ENCODE measurements at places on chromosomes 11 and 22.
A peak's percentile ranks its signal among the peaks of the same experiment; 100 is the strongest.

- DNase-seq: no peak
Observed at GRCh38 chr11:31651822-31652221, 142.3 kb downstream of the ELP4 start.

- DNase-seq: no peak
Observed at GRCh38 chr11:71391796-71392195, 56.4 kb downstream of the DHCR7 start.

GRCh38 chr11:32087597-32087996, 3.3 kb upstream of the RCN1 start:
- no peak for DNase-seq

DNA sequence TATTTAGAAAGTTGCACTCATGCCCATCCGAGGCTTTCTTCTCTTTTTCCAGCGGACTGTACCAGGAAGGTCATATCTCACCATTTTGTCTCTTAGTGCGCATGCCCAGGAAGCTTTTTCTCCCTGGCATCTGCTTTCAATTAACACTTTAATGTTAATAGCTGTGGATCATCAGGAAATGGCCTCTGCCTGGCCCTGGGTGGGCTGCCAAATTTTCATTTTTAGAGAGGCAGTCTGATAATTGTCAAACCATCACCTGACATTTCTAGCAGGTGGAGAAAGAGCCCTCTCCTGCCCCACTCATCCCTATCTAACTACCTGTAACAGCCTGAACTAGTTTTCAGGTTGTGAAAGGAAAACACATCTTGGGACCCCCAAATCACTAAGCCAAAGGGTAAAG, 257.4 kb upstream of the LRRC4C start:
- no peak for DNase-seq

GRCh38 chr11:117673602-117674001, 123.4 kb downstream of the DSCAML1 start:
- no peak for DNase-seq

GRCh38 chr11:12784987-12785386, 110.8 kb downstream of the TEAD1 start:
- no peak for DNase-seq

DNA sequence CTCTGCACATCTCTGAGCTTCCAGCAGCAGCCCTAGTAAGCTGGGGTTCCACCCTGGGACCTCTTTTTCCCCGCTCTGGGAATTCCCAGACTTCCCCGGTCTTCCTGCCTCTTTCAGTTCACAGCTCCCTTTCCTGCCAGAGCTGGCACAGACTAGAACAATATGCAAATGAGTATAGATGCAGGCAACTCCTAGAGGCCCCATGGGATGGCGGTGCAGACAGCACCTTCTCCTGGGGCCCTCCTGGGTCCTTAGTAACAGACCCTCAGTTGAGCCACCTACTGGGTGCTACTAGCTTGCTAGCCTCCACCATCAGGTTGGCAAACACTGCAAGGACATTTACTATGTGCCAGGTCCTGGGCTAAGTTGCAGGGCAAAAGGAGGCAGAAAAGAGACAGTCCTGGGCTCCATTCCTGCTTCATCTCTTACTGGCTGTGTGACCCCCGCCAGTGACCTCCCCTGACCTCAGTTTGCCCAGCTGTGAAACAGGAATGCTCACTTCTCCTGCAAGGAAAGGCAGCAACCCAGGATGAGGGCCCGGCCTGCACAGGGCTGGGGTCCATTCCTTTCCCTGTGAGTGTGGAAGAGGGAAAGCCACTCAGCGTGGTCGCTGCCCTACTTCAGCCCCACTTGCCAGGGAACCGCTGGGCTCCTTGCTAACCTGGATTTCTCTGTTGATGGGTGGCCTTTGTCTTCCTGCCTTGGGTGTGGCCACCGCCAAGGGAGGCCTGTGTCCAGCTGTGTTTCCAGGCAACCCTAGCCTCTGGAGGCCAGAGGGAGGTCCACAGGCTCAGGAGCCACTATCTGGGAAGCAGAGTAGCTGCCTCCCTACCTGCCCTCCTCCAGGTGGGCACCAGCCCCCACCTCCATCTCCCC, 7.3 kb downstream of the RELT start:
- no peak for DNase-seq

DNA sequence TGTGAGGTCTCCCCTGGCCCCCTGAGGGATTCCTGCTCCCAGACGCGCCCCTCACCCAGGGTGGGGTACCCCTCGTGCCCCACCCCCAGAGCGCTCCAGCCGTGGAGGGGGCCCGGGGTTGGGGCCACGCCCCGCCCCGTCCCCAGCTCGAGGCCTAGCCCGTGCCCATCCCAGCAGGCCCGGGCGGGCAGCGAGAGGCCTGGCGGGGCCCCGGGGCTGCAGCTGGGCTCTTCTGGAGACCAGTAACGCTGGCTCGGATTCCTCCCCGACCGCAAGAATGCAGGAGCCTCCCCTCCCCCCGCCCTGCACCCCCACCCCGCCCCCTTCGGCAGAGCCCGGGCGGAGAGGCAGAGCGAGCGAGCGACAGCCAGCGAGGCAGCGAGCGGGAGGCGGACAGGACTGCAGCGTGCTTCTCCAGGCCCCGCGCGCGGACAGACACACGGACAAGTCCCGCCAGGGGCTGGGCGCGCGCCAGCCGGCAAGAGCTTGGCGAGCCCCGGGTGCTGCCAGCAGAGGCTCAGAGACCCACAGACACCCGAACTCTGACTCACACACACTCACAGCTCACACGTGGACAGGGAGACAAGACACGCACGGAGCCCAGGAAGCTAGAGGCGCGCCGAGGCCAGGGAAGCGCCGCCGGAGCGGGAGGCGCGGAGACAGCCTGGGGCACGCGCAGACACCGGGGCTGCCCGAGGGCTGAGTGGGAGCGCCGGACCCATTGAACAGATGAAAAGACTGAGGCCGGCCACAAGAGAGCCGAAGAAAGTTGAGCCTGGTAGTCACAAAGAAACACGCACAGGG, 15.2 kb downstream of the BCL9L start:
- no peak for DNase-seq

- no peak for DNase-seq
Observed at GRCh38 chr22:45019861-45020655, 10.3 kb upstream of the PHF21B start.

- DNase-seq: no peak
Observed at GRCh38 chr11:6686006-6686405, 2.9 kb upstream of the MRPL17 start.

DNA sequence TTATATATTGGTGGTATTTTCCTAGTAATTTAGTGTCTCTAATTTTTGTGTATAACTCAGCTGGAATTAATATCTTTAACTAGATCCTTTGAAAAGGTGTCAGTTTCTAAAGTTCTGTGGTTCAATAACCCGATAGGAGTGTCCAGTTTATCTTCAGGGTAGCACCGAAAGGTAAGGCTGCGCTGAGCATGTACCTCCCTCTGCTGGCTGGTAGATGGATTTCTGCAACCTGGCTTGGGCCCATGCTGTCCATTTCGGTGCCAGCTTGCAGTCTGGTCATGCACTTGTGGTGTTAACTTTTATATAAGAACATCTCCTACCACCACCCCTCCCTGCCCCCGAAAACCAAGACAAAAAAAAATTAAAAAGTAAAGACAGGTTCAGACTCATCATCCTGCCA, 24.7 kb downstream of the EXT2 start:
- no peak for DNase-seq

GRCh38 chr11:116502641-116503061, 270.1 kb downstream of the BUD13 start:
- DNase-seq: no peak

DNA sequence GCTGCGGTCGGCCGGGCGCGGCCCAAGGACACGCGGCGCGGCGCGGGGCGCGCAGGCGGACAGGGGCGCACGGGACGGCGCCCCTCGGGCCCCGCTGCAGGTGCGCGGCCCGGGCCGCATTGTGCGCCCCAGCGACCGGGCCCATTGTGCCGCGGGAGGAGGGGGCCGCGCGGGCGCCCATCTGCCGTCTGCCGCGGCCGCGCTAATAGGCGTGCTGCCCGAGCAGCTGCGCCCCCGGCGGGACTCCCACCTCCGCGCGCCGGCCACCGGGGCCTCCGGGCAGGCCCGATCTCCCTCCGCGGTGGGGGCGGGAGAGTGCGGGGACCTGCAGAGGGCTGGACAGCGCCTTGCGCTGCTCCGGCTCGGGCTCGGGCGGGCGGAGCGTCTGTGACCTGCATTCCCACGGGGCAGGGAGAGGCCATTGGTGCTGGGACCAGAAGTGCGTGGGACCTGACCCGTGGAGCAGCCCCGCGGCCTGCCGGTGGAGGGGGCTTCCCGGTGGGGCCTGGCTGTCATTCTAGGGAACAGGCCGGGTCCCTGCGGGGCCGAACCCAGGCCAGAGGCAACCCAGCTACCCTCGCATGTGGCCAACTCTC, 933 bp downstream of the BRSK2 start:
- DNase-seq: no peak

DNA sequence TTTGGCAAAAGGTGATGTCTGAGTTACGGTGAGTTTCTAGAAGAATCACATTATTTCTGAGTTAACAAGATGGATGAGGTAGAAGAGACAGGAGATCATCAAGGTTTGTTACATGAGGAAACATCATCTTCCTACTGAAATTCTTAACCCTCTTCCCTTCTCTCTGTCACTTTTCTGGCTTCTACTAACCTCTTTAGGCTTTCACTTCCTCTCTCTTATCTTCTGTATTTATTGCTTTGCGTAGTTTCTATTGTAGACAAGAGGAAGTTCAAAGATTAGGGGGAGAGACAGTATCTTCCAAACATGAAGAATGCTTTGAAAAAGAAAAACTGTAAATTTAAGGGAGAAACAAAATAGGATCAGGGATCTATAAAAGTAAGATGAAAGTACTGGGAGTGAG, 75.4 kb downstream of the TRPC6 start:
- no peak for DNase-seq

DNA sequence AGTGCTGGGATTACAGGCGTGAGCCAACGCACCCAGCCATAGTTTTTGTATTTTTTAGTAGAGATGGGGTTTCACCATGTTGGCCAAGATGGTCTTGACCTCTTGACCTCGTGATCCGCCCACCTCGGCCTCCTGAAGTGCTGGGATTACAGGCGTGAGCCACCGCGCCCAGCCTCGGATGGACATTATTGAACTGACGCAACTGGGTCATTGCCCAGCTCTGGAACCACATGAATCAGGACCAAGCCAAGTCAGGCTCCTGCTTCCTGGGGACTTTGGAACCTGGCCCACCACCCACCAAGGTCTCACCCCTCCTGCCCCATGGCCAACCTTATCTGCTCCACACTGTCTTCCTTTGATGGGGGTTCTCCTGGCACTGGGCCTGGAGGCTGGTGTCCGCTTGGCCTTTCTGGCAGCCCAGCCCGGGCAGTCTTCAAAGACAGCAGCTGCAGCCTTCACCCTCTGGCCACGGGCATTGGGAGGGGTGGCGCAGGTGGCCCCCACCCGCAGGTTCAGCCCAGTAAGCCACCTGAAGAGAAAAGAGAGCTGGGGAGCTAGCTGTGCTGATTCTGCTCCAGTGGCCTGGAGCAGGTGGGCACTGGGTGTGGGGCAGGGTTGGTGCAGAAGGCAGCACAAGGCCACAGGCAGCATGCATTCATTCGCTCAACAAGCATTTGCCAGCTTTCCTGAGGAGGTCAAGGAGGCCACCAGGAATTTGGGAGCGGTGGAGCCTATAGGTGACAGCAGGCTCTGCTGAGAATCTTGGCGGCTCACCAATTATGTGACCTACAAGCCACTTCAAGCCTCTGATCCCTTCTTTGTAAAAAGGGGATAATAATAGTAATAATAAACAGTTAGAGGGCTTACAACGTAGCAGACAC, 5.7 kb downstream of the CHADL start:
- DNase-seq: no peak

DNA sequence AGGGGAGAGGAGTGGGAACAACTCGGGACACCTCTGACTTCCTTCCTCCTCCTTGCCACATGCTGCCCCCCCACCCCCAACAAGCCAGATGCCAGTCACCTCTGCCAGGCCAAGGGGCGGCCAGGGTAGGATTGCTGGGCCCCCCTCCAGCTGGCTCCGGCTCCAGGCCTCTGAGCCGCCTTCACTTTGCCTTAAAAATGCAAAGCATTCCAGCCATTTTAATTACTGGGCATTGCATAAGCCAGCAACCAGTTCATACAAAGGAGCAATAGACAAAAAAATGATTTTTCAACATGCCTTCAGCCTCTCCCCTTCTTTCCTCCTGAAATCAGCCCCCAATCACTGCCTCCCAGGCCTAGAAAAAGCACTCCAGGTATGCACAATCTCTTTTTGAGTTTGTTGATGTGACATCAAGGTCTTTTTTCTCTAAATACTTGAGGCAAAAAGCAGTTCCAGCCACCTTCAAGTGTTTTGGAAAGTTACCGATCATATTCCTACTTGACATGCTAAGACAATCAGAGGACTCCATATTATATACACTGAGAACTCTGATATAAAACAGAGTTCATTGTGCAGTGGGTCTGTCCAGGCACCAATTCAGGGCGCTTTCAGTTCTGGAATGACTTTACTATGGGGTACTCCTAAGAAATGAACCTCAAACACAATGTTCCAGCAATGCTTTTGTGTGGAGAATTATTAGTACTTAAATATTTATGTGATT, 12.4 kb upstream of the TIMP3 start:
- no peak for DNase-seq

GRCh38 chr11:15770798-15771414, 585.4 kb downstream of the SOX6 start:
- DNase-seq: no peak

DNA sequence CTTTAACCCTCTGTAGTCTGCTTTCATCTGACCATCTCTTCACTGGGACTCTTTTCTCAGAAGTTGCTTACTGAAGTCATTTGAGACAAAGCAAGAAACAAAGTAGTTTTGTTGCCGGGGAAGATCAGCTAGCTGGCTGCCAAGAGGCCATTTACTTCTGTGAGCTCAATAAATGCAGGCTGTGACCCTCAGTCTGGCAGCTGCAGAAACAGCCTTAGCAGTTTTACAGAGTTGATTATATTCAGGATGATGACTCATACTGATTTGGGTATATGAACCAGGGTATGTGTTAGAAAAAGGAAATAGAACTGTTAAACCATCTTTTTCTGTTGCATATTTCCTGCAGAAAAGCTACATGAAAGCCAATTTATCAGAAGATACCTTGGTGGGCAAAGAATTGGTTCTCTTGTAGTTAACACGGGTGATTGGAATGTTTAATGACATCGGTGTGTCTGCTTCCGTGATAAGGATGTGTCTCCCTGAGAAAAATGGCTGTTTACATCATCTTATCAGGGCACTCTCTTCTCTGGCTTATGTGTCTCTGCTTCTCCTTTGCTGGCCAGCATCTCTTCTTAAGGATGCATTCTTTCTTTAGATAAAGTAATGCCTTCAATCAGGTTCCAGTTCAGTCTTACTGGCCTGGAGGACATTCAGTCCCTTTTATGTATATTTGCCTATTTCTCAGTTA, 18.5 kb downstream of the FIBIN start:
- DNase-seq: no peak

GRCh38 chr22:43008509-43008908, 6.4 kb downstream of the PACSIN2 start:
- DNase-seq: no peak

- DNase-seq: peak; percentile 97
Observed at GRCh38 chr11:65711785-65712632, at the start of gene KAT5. TSS of gene KAT5 (plus strand) at chr11:65712252. CDS start at chr11:65712268, 16 bp downstream.

GRCh38 chr22:25025491-25026400, 73.2 kb downstream of the KIAA1671 start:
- DNase-seq: no peak

- no peak for DNase-seq
Observed at GRCh38 chr11:134356656-134357544, 25.1 kb downstream of the GLB1L2 start.
